ENCODE measurements at places on chromosomes 3 and 15.

DNA sequence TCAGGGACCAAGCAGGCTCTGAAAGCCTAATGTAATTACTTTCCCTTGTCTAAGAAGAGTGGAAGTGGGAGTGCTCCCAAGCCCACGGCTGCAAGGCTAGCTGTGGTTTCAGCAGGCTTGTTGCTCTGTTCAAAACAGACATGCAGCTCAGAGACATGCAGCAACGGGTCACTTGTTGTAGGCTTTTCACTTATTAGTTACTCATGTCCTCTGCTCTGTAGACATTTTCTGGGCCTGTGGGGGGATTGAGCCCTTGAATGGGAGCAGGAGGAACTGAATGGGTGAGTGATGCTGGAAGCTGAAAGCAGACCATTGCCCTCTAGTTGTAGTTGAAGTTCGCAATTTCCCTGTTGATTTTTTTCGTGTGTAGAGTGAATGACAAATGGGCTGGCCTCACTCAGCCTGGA lies 261.9 kb upstream of the NR2E3 start:
- DNase-seq = no peak

DNA sequence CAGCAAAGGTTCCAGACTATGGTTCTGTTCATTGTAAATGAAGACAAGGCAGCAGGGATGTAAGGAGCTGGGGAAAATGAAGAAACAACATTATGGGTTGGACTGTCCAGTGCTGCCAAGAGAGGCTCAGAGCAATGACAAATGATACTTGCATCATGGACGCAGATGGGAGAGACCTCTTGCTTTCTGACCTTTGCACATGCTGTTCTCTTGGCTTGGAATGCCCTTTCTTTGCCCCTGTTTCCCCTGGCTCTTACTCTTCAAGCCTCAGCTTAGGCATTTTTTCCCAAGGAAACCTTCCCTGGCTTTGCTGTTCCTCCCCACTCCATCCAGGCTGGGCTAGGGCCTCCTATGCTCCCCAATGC lies 59.9 kb upstream of the RAD18 start:
- no peak for DNase-seq

- DNase-seq = peak; percentile 40
Observed at GRCh38 chr15:41423979-41424659, 7.2 kb downstream of the RTF1 start.

- DNase-seq = no peak
Observed at GRCh38 chr15:40339621-40339945, 1.2 kb downstream of the CCDC9B start.

- no peak for DNase-seq
Observed at GRCh38 chr3:140006331-140006730, 71.3 kb downstream of the CLSTN2 start.

- no peak for DNase-seq
Observed at GRCh38 chr3:1230920-1231319, 138.1 kb downstream of the CNTN6 start.

DNA sequence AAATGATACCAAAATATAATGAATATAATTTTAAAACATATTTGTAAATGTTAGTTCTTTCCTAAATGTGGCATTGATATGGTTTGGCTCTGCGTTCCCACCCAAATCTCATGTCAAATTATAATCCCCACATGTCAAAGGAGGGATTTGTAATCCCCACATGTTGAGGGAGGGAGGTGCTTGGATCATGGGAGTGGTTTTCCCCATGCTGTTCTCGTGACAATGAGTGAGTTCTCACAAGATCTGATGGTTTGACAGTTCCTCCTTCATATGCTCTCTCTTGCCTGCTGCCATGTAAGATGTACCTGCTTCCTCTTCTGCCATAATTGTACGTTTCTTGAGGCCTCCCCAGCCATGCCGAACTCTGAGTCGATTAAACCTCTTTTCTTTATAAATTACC lies 12.0 kb downstream of the CGGBP1 start:
- DNase-seq = no peak

DNA sequence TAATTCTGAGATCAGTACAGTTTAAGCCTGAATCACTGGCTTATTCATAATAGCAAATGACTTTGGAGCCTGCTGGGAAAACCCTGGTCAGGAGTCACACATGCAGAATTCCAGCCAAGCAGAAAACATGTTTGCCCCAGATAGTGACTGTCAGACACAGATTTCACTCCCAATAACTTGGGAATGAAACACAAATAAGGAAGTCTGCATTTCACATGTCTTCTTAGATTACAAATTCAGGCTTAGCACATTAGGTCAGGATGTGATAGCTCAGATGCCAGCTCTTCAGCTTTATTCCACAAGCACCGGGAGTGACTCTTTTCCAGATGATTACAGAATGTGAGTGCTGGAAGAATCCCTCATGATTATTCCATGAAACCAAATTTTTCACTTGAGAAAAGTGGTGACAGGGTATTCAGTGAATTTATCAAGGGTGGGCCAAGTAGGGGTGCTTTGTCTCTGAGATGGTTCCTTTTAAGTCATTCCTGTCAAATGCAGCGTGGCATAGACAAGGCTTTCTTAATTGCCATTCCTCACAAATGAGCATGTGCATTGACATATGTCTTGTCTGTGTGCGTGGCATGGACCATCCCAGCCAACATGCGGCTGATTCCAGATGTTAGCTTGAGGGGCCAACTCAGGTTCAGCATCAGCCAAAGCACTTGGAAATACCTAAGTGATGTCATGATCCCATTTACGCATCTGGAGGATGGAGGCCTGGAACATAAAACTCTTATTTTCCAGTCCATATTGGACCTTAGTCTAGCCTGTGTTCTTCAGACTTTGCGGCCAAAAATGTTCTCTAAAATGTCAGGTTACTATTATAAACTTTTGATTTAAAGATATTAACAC lies 191.0 kb downstream of the EPHB1 start:
- DNase-seq = no peak

- DNase-seq = no peak
Observed at GRCh38 chr15:66860844-66861243, 158.8 kb downstream of the SMAD6 start.

GRCh38 chr15:84035399-84035766 lies 200.2 kb upstream of the GOLGA6L4 start:
- DNase-seq = peak; percentile 48

- DNase-seq = no peak
Observed at GRCh38 chr3:108420926-108421325, 89.5 kb downstream of the MYH15 start.

GRCh38 chr3:159828542-159828943 lies 160.1 kb upstream of the IL12A start:
- DNase-seq = peak; percentile 60

DNA sequence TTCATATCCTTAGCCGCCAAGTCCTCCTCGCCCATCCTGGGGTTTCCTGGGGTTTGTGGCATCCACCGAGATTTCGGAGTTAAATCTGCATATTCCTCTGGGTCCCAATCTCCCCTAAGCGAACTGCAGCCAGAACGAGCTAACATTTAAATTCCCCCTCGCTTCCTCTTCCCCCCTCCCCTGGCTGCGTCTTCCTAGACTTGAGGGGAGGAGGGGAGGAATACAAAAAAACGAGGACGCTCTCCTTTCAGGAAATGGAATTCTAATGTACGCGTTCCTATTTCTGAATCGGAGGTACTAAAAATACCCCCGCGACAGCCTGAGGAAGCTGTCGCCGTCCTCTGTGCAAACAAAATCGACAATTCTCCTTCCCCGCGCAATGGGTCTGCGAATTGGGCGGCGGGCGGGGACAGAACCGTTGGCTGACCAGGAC lies 5.6 kb downstream of the FEZF2 start:
- DNase-seq = no peak

GRCh38 chr3:40780925-40781406 lies 256.2 kb downstream of the ZNF621 start:
- DNase-seq = no peak

DNA sequence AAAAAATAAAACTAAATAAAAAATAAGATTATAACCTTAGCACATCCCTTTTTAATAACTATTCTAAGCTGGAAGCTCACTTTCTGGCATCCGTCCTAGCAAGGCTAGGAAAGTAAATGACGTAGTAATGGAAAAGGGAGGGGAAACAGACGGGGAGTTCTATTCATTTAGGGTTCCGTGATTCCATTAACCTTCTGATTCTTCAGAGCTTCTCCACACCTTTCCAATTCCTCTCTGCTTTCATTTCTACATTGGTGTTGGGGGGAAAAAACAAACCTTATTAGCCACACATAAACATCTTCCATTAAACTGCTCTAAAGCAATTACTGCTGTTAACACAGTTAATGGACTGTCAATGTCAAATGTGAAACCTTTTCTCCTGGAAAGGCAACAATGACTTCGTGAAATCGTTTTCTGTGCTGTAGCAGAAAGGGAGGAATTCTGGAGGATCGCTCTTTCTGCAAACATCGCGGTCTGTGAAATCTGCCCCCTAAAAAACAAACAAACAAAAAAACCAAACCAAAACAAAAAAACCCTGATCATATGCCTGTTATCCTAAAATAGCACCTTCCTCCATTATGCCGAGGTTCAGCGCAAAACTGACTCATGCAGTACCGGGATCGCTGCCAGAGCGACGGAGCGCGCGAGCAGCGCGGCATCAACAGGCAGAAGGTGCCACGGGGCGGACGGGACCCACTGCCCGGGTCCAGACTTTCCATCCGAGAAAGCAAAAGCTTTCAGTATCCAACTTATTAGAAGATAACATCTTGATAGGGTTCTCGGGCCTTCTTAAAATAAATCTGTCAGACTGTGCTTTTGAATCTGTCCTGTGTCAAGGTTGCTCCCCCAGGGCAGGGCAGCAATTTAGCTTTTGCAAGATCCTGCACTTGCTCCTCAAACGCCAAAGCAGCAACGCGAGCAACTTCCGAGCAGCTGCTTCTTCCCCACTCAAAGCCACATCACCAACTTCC lies 156.2 kb downstream of the FGF12 start:
- no peak for DNase-seq

DNA sequence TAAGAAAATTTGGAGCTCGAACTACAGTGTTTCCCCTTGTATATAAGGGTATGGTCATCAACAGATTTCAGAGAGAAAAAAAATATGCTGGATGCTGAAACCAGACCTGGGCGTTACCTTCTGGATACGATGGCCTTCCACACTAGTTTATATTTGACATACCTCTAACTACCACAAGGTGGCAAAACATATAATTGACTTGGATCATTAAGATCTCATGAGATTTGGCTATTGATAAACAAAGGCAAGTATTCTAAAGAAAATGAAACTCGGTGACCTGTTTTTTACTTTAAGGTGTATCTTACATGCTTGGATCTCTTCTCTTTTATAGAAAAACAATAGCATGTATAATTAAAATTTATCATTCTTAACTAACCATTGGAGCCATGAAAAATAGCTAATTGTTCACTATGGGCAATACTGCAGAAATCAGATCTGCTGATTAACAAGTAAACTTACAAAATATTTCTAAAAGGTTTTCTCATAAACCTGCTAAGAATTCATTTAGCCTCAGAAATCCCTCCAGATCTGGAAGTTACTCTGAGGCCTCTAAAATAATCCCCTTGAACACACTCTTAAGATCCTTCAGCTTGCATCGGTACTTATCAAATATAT lies 300.6 kb upstream of the KCNH8 start:
- peak; percentile 55 for DNase-seq

DNA sequence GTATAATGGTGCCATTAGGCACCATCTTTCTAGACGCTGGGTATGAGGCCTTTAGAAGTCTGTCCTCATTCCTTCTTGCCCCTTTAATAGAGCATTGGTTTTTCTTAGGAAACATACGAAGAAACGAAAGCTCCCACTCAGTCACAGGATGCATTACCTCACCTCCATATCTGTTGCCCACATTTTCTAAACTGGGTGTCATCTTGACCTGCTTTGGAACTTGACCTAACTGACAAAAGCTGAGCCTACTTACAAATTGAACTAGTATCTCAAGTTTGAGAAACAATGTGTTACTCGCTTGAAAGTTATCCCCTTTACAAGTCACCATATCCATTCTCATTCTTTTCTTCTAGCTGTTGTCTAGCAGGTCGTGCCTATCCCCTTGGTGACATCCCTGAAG lies 102.7 kb downstream of the VPS8 start:
- DNase-seq = no peak

- no peak for DNase-seq
Observed at GRCh38 chr15:90513448-90513847, 16.3 kb upstream of the CRTC3 start.

GRCh38 chr3:15645740-15646501 lies 44.4 kb downstream of the BTD start:
- no peak for DNase-seq

DNA sequence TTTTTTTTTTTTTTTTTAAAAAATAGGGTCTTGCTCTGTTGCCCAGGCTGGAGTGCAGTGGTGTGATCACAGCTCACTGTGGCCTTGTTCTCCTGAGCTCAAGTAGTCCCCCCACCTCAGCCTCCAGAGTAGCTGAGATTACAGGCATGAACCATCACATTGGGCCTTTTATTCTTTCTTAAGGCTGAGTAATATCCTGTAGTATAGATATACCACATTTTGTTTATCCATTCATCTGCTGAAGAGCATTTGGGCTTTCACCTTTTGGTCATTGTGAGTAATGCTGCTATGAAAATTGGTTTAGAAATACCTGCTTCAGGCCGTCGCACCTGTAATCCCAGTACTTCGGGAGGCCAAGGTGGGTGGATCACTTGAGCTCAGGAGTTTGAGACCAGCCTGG lies 42.6 kb downstream of the PAQR5 start:
- DNase-seq = no peak

DNA sequence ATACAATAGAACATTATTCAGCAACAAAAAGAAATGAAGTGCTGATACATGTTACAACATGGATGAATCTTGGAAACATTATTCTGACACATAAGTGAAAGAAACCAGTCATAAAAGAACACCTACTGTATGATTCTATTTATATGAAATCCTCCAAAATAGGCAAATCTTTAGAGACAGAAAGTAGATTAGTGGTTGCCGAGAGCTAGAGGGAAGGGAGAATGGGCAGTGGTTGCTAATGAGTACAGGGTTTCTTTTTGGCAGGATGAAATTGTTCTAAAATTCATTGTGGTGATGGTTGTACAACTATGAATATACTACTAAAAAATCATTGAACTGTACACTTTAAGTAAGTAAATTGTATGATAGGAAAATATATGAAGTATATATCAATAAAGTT lies 6.3 kb upstream of the LRRC58 start:
- DNase-seq = no peak

GRCh38 chr3:27138562-27138961 lies 230.6 kb downstream of the NEK10 start:
- DNase-seq = no peak

- no peak for DNase-seq
Observed at GRCh38 chr3:127674790-127675189, 2.0 kb downstream of the ABTB1 start.

DNA sequence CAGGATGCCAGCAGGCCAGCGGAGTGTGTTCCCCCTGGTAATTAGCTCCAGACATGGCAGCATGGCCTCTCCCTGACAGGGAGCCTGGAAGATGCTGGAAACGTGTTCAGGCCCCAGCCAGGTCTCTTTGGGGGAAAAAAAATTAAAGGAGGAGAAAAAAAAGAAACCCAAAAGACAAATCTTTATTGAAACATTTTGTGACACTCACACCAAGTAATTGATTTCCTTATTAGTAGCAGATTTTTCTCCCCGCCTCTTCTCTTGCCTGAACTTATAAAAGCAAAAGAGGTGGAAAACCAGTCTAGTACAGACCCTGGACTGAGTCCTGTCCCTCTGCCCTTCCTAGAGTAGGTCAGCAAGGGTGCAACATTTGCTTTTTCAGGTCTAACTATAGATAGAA lies 42.7 kb upstream of the SMAD6 start:
- no peak for DNase-seq

- no peak for DNase-seq
Observed at GRCh38 chr3:47156396-47156795, 7.5 kb downstream of the SETD2 start.

GRCh38 chr3:12974819-12975218 lies 98.4 kb downstream of the IQSEC1 start:
- no peak for DNase-seq

All from NAMALWA (cell line).